CD4-positive, alpha-beta T cell (primary cell): ENCODE measurements at places on chromosomes 3 and 15. TPM values are rescaled to one million over a fixed set of nuclear protein-coding genes. Genes with fewer than 3 reads are reported as not detected.

GRCh38 chr3:194488055-194488742, 1.4 kb upstream of the ATP13A3 start:
- DNase-seq = peak; percentile 38

- no peak for DNase-seq
Observed at GRCh38 chr15:79090487-79091203, at the start of gene RASGRF1. TSS of gene RASGRF1 (minus strand) at chr15:79090780. CDS start at chr15:79090498, 282 bp downstream.

GRCh38 chr3:129333891-129334290, 55.2 kb downstream of the HMCES start:
- DNase-seq = no peak

GRCh38 chr15:84937144-84937543, 44.5 kb upstream of the PDE8A start:
- no peak for DNase-seq

The ERICH6 gene
- total RNA-seq = not detected

The TMEM212 gene
- total RNA-seq = not detected

The FEZF2 gene
- total RNA-seq = not detected
